Glomerular endothelial cell (primary cell): ENCODE measurements at places on chromosomes 6 and 20. TPM values are rescaled to one million over a fixed set of nuclear protein-coding genes. Genes with fewer than 3 reads are reported as not detected.

ZNF831 gene
- not detected in 2 replicates for total RNA-seq

NKAIN2 gene
- 0.06 TPM in 1 of 2 replicates, not detected in the other for total RNA-seq

DNA sequence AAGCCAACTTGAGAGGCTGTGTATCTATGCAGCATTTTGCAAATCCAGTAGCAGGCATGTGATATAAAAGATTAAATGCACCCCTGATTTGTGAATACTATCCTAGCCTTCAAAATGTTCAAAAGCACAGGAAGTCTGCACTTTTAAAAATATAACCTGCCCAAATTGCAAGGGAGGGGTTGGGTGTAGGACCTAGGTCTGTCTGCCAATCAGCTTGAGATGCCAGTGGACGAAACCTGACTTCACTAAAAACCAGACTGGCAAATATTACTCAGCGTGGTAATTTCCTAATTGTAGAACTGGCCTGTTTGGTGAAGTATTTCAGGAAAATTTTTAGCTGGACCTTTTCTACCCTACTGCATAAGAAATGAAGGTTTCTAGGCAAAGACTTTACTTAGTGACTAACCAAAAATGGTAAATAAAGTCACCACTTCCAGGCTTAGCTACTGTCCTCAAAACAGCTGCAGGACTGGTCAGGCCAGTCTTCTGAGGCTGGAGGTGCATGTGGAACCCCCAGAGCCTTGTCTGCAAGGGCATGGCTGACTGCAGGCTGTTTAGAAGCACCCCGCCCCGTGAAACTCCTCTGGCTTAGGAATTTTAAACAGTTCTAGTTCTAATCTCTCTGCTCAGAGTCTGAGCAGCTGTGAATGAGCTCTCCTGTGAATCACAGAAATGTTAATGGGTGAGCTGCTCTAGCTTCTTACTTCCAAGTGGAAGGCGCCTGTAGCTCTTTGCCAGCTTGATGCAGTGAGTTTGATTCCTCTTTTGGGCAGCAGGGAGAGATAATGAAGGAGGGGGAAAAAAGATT, 104.4 kb upstream of the ESR1 start:
- no peak for DNase-seq

DNA sequence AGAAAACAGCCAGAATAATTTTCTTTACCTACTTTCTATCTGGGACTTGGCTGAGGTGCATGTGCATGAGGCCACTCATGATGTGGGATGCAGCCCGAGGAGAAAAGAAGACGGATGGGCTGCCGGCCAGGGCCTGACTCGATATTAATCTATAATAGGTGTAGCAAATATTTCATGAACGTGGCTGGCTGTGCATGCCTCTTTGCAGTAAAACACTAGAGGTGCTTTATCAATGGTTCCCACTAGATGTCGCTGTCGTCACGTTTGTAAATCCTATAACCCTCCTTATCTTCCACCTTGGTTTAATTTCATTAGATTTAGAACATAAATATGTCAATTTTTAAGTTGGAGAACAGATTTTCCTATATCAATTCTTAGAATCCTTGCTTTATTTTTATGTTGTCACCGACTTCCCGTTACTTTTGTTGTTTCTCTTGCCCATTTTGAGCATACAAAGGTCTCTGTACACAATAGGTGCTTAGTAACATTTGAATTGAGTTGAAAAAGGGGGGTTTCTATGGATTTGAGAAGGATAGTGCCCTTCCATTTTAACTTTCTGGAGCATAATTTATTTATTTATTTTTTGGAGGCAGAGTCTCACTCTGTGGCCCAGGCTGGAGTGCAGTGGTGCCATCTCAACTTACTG, 19.6 kb upstream of the FERMT1 start:
- peak; percentile 55 for DNase-seq

- no peak for DNase-seq
Observed at GRCh38 chr20:15107931-15108330, 770.5 kb upstream of the FLRT3 start.

- DNase-seq, result no peak
Observed at GRCh38 chr20:3430376-3431069, 23.1 kb upstream of the DNAAF9 start.

DNA sequence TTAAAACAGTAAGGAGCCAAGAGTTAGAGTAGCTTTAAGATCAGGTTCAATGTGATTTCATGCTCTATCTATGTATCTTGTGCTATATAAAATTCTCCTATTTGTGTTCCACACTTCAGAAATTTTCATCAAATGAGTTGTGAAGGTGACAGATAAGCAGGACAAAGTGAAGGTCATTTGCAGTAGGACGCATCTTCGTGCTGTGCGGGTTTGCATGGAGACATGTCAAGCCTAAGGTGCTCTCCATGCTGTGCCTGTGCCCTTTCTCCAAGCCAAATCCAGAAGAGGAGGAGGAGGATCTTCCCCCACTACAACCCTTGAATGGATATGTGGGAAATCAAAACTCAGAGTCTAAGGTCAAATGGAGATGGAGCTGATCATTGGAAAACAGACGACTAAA, 147.3 kb upstream of the NEDD9 start:
- DNase-seq, result no peak

GRCh38 chr6:157095084-157095483, 228.2 kb downstream of the TMEM242 start:
- DNase-seq, result no peak

DNA sequence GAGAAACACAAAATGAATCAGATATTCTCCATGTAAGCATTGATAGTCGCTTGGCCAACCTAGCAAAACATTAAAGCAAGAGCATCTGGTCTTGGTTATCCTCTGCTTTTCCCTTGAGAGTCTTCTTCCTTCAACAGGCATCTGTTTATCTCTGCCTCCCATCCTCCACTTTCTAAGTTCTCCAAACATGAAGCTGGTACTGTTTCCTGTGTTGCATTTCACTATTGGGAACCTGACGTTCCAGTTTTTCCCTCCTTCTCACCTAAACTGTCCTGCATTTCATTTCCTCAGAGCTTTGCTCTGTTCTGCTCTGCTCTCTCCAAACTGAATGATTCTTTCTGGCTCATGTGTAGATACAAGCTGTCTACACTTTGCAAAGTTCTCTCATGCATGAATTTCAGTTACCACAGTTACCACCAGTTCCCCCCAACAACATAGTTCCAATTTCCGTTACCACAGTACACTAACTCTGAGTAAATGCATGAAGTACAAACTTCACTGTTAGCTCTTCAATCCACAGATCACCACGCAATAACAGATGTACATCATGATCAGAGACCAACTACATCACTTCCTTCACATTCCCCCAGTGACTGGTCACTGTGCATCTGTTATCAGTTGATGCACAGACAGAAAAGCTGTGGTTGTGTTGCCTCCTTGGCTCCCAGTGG, 86.7 kb upstream of the F13A1 start:
- DNase-seq, result no peak

- DNase-seq, result no peak
Observed at GRCh38 chr6:36739947-36740817, 42.6 kb downstream of the RAB44 start.

DNA sequence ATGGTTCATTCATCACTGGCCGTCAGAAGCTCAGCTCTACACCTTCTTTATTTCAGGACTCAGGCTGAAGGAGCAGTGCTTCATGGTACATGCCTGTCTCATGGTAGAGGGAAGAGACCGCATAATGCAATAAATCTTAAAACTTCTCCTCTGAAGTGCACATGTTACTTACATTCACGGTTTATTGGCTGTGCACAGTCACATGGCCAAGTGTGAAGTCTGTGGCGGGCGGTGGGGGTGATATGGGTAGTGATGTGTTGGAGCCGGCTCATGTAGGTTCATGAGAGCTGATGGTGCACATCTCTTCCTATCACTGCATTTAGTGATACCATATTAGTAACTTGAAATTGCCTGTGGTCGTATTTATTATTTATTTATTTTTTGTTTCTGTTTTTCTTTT, 102.9 kb downstream of the CTNNBL1 start:
- DNase-seq, result no peak

DNA sequence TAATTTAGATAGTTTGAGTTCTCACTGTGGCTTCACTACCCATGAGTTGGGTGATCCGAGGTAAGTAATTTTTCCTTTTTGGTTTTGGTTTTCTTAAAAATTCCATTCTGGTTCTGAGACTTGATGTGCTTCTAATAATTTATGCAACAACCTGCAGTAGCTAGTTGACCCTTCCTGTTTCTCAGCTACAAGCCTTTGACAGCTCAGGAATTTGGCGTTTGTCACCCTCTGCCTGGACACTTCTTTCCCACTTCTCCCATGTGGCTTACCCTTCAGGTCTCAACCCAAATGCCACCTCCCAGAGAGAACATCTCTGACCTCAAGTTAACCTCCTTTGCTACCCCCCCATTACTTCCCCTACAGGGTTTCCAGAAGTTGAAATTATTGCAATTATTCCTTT, 49.7 kb upstream of the TSHZ2 start:
- DNase-seq, result no peak

DNA sequence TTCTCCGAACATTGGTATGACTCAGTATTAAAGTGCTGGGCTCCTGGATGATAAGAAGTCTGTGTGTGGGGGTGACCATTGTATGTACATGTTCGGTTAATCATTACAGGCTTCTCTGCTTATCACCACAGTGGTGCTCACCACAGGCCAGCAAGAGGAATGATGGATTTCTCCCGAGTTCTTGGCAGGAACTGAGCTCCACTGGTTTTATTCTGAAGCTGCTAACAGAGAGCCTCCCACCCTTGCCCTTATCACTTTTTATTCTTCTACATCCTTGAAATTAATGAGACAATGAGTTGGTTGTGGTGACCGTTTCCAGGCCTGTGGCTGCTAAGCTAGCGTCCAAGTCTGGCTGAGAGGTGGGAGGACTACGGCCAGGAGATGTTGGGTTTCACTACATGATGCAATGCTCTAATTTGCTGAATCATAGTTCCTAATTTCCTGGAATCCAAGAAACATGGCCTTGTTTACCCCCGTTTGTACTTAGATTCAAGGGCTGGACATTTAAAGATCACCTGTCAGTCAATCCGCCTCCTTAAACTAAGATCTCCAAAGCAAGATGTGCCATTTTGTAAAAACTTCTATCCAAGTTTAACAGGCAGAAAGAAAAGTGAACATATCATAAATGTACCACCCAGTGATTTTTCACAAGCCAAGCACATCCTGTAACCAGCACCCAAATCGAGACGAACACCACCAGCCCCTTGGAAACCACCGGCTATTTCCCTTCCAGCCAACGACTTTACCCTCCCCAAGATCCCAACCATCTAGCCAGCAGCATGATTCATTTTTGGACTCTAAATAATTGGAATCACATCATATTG, 172.5 kb downstream of the FOXA2 start:
- DNase-seq, result no peak

- no peak for DNase-seq
Observed at GRCh38 chr6:56842686-56843475, 112.0 kb upstream of the BEND6 start.

ADGRG6 gene
- total RNA-seq, result 65.2 and 79.5 TPM in 2 replicates

- no peak for DNase-seq
Observed at GRCh38 chr20:42401613-42402012, 783.4 kb upstream of the CHD6 start.

- no peak for DNase-seq
Observed at GRCh38 chr6:56851074-56851473, 103.8 kb upstream of the BEND6 start.

GRCh38 chr6:54068694-54069093, 42.5 kb upstream of the MLIP start:
- DNase-seq, result no peak

DNA sequence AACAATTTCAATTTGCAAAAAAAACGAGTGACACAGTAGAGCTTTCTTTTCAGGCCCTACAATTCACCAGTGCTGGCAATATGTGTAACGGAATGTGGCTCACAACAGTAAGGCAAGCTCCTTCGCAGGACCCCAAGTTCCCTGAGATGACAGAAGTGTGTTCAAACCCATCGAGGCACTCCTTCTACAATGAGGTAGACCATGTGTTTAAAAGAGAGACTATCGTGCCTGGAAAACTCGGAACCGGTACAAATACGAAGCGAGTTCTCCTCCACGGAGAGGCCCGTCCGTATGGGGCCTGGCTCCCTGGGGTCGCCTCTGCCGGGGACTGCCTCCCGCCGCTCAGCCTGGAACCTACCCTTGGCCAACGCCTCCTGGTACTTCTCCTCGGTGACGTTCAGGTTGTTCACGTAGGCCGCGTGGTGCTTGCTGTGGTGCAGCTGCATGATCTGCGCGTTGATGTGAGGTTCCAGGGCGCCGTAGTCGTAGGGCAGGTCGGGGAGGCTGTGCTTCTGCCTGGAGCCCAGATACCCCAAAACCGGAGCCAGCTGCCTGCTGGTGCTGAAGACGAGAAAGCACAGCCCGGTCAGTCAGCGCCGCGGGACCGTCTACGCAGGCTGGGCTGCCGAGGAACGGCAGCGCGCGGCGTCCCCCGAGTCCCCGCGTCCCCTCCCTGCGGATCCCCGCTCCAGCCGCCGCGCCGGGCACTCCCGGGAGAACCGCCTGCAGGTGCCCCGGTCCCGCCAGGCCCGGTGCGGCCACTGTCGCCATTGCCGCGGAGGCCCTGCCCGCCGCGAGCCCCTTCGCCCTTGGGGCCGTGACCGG, 526 bp downstream of the SOD2 start:
- no peak for DNase-seq

GRCh38 chr6:156809446-156810178, 32.4 kb downstream of the ARID1B start:
- no peak for DNase-seq

THBD gene
- 20.7 and 33.1 TPM in 2 replicates for total RNA-seq

DNA sequence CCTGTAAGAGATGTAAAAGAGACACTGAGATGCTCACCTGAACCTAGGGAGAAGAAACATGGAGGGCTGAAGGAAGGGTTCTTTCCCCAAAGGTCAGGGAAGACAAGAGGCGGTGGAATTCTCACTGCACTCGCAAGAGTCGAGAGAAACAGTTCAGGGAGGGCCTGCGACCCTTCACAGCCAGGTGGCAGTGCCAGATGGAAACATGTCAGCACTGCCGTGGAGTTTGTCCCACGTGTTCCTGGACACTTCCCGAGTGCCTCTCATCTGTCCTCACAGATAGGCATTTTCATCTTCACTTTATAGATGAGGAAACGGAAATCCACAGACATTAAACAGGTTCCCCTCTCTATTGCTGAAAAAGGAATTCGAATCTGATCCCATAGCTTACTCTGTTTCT, 70.4 kb upstream of the SYNJ2 start:
- no peak for DNase-seq

- no peak for DNase-seq
Observed at GRCh38 chr6:34352305-34352937, 40.0 kb downstream of the NUDT3 start.

- DNase-seq, result no peak
Observed at GRCh38 chr20:38164624-38165088, 414 bp downstream of the TGM2 start.

APCDD1L gene
- 0.34 and 4.2 TPM in 2 replicates for total RNA-seq

DNA sequence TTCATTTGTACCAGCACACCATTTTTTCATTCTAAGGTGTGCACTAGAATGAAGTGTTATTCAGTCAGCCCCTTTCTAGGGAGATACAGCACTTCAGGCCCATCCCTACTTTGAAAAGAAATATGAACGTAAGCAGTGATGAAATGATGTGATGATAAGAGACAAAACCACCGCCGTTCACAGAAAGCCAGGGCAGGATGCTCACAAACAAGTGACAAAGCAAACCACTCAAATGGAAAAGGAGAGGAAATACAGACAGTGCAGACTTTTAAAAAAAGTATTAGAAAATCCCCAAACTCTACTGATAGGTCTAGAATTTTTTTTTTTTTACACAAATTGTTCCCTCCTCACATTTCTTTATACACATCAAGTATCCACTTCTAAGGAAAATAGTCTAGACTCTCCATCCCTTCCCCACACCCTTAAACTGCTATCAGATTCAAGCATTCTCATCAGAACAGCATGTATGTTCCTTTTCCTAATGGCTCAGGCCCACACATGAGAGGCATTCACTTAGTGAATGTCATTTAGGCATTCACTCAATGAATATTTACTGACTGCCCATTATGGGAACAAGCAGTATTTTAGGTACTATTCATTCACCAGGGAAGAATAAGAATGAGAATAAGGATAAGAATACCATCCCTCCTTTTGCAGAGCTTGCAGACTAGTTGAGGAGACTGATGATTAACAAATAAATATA, 243.5 kb downstream of the GMPR start:
- no peak for DNase-seq
